NCI-H446 (cell line): ENCODE measurements at places on chromosomes 4 and X.

DNA sequence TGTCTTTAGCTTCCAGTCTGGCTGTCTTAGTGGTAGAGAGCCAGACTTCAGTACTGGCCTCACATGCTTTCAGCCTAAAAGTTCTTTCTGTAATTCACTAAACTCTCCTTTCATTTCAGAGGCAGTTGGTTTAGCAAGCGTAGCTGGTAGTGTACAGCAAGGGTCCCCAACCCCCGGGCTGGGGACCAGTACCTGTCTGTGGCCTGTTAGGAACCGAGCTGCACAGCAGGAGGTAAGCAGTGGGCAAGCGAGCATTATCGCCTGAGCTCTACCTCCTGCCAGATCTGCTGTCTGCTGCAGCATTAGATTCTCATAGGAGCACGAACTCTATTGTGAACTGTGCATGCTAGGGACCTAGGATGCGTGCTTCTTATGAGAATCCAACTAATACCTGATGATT, 72.0 kb downstream of the QRFPR start:
- DNase-seq = no peak

- DNase-seq = no peak
Observed at GRCh38 chr4:188975271-188975670, 836.0 kb downstream of the TRIML1 start.

- DNase-seq = no peak
Observed at GRCh38 chr4:48340276-48340964, 909 bp upstream of the SLAIN2 start.

DNA sequence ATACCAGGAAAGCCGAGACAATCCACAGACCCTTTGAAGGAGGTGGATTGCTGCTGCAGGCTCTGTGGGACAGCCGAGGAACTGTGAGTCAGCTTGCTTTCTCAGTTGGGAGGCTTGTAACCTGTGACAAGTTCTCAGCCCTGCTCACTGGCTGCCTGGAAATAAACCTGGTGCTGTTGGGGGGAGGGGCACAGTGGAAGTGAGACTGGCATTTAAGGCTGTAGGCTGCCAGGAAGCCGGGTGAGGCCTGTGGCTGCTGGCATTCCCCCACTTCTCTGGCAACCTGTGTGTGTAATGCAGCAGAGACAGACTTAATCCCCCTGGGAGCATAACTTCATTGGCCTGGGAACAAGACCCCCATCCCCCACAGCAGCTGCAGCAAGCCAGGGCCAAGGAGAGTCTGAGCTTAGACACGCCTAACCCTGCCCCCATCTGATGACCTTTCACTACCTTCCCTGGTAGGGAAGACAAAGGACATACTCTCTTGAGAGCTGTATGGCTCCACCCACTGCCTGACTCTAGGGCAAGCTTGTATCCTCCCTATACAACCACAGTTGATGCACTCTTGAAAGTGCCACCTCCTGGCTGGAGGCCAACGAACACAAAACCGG, 64.1 kb downstream of the ALPK1 start:
- DNase-seq = peak; percentile 30

DNA sequence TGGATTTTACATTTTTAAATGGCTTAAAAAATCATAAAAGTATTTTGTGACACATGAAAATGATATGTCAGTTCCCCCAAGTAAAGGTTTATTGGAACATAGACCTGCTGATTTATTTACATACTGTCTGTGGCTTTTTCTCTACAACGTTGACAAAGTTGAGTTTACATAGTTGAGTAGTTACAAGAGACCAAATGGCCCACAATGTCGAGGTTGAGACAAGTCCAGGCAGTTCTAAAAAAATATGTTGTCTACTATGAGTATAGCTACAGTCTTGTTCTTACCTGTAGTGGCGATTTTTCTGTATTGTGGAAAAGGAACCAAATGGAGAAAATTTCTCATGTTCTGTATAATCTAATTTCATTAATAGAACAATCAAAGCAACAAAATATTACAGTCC, 163.2 kb downstream of the FRAS1 start:
- no peak for DNase-seq

GRCh38 chr4:176448761-176449160, 129.0 kb downstream of the SPCS3 start:
- no peak for DNase-seq

- DNase-seq = no peak
Observed at GRCh38 chrX:1661048-1661921, 46.4 kb downstream of the ASMT start.

GRCh38 chr4:86652332-86652932, 58.3 kb downstream of the PTPN13 start:
- no peak for DNase-seq

DNA sequence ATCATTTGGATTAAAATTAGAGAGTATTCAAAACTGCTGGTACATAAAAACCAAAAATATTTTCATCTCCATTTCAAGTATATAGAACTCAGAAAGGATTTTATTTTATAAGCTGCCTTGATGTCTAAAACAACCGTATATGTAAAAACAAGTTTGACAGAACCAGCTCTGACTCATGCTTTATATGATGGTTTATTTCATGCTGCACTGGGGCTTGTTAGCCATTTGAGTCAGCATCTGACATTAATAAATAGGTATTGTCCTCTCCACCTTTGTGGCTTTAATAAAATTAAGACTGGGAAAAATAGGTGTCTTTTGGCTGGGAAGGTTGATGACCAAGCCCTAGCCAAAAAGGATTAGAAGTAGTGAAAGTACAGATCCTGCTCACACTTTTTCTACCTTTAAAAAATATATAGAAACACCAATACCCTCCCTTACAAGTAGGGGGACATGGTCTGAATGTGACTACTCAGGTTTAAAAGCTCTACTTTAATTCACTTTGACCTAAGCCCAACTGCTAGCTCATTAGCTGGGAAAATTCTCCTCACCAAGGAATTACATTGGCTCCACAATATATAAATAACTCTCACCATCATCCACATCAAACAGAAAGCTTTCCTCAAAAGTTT, 228.1 kb downstream of the ADAMTS3 start:
- DNase-seq = no peak

GRCh38 chr4:125115476-125115875, 199.3 kb upstream of the FAT4 start:
- DNase-seq = no peak

- DNase-seq = no peak
Observed at GRCh38 chr4:154595807-154596206, 5.3 kb upstream of the FGA start.

DNA sequence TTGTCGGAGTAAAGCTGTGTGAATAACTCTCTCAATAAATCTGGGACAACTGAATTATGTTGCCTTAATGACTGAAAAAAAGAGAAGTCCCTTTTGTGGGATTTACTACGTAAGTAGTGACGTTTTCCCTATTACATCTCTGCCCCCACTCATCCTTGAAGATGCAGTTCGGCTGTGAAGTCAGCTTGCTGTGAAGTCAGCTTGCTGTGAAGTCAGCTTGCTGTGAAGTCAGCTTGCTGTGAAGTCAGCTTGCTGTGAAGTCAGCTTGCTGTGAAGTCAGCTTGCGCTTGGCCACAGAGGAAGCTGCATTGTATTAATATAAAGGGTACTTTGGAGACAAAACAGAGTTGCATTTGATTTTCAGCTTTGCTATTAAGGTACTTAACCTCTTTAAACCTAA, 8.0 kb upstream of the VAMP7 start:
- DNase-seq = no peak

- no peak for DNase-seq
Observed at GRCh38 chrX:105972690-105973386, 65.7 kb downstream of the SERPINA7 start.

GRCh38 chrX:123489011-123489410, 243.8 kb downstream of the THOC2 start:
- no peak for DNase-seq

DNA sequence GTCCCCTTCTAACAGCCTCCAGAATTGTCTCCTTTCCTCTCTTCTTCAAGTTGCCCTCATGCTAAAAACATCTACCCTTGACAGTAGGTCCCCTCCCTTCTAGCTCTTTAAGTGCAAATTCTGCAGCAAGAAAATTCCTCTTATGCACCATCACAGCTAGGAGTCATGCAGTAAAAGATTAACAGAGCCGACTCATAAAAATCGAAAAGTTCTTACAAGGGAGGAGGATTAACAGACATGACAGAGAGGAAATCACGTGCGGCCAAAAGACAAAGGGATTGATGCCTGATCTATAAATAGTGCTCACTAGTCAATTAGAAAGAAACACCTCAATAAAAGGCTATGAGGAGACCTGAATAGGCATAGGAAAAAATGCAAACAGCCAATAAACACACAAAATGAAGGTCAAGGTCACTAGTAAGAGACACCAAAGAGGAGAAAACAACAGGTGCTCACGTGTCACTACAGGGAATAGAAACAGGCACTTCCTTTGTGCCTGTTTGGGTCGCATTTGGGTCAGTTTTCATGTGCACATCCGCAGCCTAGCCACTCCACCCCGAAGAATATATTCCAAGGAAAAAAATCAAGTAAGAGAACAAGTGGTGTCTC, 3.4 kb downstream of the RNF212 start:
- DNase-seq = no peak

GRCh38 chr4:165779950-165780670, 92.9 kb upstream of the TLL1 start:
- no peak for DNase-seq

- no peak for DNase-seq
Observed at GRCh38 chr4:93842601-93843252, 14.2 kb downstream of the ATOH1 start.

DNA sequence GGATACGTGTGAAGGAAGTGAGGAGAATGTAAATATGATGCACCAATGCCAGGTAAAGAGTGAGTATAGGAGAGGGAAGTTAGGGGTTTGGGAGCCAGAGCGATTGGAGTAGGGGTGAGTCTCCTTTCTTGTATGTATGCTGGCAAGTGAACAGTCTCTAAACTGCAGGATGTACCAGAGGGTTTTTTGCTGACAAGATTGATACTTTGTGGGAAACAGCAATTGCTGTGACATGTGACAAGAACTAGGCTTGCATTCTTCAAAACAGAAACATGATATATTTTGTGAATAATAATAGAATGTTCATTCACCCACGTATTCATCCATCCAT, 706 bp downstream of the CHIC1 start:
- DNase-seq = no peak

GRCh38 chr4:41442810-41443209, 95.1 kb upstream of the LIMCH1 start:
- DNase-seq = no peak

DNA sequence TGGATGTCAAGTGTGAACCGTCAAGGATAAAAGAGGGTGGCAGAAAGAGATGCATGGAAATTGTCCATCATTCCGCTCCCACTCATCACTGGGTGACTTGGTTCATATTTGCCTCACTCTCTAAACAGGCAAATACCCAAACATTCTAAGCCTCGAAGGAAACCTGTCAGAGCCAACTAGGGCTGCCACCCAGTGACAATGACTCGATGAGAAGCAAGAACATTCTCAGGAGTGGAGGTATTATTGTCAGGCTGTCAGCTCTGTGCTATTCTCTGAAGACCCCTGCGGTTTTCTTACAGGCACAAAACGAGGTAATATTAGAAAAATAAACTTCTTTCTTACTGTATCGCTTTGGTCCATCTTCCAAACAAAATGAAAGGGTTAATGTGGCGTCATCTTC, 139.6 kb downstream of the LDB2 start:
- DNase-seq = no peak

DNA sequence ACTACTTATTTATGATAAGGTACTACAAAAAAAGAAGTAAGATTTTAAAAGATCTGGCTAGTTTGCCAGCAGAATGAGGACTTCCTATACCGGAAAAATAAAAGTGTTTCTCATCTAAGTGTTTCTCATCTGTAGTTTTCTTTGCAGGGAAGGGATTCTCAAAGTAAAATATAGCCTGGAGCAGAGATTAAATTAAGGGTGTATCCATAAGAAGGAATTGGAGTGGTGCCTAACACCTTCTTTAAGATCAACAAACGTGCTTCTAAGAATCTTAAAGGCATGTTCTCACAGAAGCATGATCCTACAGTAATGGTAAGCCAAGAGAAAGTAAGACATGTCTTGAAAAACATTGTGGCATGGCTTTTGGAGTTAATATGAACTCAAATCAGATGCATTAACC, 528.2 kb downstream of the GBA3 start:
- no peak for DNase-seq

GRCh38 chr4:138298866-138299265, 56.7 kb upstream of the SLC7A11 start:
- DNase-seq = no peak
